RWPE2 (cell line): ENCODE measurements at places on chromosomes 1 and 21.

DNA sequence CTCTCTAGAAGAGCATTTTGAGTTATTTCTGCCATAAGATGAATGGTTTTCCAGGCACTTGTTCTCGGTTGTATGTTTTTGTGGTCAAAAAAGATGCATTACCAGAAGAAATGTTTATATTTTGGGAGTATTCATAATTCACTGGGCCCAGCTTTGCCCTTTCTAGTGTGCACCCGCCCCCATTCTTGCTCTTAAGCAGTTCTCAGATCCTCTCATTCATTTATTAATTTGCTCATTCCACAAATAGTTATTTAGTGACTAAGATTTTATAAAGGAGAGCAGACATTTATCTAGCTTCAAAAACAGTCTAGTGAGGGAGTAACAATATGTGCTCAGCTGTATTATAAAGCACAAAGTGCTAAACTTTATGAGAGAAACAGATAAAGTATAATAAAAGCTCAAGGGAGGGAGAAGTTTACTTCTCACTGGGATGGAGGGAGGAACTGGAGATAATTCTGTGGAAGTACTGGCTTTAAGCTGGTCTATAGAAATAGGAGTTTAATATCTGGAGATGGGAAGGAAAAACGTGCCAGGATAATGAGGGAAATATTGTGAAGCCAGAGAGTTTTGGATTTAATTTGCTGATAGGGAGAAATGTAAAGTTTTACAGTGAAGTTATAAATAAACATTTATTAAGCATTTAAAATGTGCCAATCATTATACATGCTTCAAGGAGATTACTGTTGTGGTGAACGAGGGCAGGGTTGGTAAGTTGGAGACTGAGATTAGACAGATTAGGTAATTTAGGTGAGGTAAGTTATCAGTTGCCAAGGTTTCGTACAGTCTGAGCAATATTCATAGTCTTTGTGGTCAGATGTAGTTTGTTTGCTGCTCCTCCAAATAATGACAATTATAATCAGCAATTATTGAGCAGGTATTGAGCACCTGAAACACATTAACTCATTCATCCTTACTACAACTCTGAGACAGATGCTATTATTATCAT lies 9.1 kb upstream of the MACF1 start:
- DNase-seq = no peak

GRCh38 chr1:78210175-78210574 lies 164.4 kb downstream of the GIPC2 start:
- DNase-seq = no peak

GRCh38 chr1:156704930-156705320 lies 458 bp downstream of the CRABP2 start:
- peak; percentile 88 for DNase-seq

DNA sequence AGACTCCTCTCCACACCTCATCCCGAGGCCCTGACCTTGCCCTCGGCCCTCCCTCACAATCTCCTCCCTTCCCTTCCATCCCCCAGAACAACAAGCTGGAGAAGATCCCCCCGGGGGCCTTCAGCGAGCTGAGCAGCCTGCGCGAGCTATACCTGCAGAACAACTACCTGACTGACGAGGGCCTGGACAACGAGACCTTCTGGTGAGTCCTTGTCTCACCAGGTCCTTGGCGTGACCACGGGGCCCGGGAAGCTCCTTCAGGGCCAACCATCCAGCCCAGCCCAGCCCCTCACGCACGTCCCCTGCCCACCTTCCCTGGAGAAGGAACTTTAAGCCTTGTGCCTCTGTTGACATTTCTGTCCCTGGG lies 15.6 kb downstream of the PODN start:
- peak; percentile 42 for DNase-seq
